ENCODE measurements at places on chromosomes 11 and 22.

- no peak for DNase-seq
Measured at GRCh38 chr22:42799061-42799460, 58.0 kb downstream of the ARFGAP3 start.

- no peak for DNase-seq
Measured at GRCh38 chr11:60116996-60117790, 28.7 kb downstream of the MS4A2 start.

- DNase-seq = no peak
Measured at GRCh38 chr11:109121173-109121932, 300.6 kb upstream of the C11orf87 start.

GRCh38 chr11:16603890-16604793, 134.3 kb upstream of the C11orf58 start:
- DNase-seq = no peak

- no peak for DNase-seq
Measured at GRCh38 chr11:14374922-14375830, 16.2 kb upstream of the RRAS2 start.
